ENCODE measurements at places on chromosomes 2 and 18. TPM values are rescaled to one million over a fixed set of nuclear protein-coding genes. Genes with fewer than 3 reads are reported as not detected.

STARD6 gene
- total RNA-seq: not detected

CGREF1 gene
- total RNA-seq: 0.22 TPM

COX7A2L gene
- 76.7 TPM for total RNA-seq

DSEL gene
- 2.9 TPM for total RNA-seq

- DNase-seq: no peak
Measured at GRCh38 chr18:57107140-57107832, 39.6 kb upstream of the BOD1L2 start.

DNA sequence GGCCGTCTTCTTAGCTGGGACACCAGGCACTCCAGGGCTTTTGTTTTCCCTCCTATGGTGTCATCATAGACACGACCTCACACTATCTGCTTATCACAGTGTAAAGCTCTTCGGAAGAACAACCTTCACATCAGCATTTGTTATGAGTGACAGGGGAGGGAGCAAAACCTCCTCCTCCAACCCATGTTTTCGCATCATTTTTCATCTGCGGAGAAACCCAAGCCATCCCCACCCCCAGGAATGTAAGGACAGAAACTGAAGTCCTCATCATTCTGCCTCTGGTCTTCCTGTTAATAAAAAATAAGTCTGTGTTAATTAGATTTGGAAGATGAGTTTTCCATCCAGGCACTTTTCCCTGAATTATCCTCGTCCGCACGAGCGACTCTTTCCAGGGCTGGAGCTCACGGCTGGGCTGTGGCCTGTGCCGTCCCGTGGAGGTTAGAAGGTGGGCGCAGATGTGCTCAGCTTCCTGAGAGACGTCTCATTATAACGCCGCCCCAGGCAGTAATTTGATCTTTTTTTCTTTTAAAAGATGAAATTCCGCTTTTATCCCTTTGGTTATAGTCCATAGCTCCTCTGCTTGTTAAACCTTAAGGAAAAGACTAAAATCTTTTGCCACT is 101.6 kb upstream of the TMEM18 start:
- DNase-seq: no peak

- no peak for DNase-seq
Measured at GRCh38 chr2:217751192-217751591, 251.6 kb downstream of the TNS1 start.

DNA sequence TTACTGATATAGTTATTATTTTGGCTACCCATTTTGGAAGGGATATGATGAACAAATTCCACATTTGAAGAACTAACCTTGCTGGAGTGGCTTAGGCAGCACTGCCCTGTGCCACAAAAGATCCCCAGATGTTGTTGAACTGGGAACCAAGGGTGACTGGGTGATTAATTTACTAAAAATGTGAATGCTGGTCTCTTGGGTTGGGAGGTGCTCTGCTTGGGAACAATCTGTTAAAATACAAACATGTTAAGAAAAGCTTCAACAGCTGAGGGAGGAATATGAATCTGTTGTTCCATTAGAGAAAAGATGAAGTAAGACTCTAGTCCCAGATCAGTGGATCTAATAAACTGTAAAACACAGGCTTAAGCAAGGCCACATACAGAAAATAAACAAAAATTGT is 1860.1 kb downstream of the SUCLG1 start:
- no peak for DNase-seq

DNA sequence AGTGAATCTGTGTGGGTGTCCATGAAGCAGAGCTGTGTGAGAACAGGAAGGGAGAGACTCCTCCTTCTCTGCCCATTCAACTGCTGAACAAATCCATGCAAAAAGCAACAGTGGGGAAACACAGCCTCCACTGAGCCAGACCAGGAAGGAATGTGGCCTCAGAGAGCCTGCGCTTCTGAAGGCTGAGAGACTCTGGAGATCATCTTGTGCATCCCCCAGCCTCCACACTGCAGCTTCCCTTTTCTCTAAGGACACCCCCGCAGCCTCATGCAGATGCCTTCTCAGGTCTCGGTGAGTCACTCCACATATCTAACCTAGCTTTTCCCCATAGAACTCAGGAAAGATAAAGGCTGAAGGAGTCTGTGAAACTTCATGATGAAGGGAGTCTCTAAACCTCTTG is 402.9 kb downstream of the TNS1 start:
- DNase-seq: no peak

DNA sequence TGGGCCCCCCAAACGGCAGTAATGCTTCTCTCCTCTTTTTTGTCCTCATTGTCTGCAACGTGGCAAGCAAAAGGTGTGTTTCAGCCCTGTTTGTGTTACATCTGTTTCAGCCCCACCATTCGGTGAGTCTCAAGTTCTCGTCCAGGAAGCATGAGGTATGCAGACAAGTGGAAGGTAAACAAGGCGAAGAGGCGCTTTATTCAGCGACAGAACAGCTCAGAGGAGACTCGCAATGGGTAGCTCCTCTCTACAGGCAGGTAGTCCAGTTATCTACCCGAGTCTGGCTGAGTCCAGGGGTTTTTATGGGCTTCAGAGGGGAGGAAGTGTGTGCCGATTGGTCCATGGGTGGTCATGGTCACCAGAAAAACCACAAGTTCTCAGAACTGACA is 733.4 kb upstream of the CDH7 start:
- DNase-seq: no peak

DNA sequence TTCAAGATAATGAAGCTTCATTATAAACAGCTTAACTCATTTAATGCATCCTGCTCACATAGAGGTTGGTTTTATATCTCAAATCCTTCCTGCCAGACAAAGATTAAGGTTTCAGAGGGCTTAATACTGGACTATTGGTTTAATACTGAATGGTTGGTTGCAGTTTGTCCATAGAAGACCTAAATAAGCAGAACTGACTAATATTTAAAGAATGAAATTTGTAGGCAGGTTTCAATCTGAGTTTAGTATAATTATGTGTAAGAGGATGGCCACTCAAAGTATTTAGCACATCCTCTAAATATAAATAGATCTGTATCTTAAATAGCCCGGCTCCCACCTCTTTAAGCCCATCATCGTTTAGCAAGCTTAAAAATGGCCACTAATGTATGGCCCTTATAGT is 92.5 kb downstream of the EPB41L5 start:
- DNase-seq: no peak

DNA sequence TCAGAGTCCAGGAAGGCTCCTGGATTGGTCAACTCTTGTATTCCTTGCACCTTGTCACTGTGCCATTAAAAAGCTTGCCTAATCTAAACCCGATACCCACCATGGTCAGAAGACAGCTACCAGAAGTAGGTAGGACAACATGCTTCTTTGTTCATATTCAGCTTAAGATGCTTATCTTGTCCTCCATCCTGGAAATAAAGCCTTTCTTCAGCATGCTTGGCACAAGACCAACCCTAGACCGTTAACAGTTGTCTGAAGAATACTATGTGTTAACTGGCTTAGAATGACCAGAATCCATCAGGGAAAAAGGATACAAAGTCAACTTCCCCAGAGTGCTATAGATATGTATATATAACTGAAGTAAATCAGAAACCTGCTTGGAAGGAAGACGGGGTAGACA is 193.9 kb downstream of the ZRANB3 start:
- no peak for DNase-seq

Measured in naive thymus-derived CD8-positive, alpha-beta T cell (primary cell).